Pulmonary artery endothelial cell (primary cell): ENCODE measurements at places on chromosomes 5 and 9.

GRCh38 chr9:33151007-33151557 lies 16.1 kb downstream of the B4GALT1 start:
- DNase-seq = peak; percentile 51

- no peak for DNase-seq
Observed at GRCh38 chr5:76326577-76327302, 76.3 kb upstream of the IQGAP2 start.

- DNase-seq = no peak
Observed at GRCh38 chr9:132007371-132008025, 72.2 kb downstream of the MED27 start.

DNA sequence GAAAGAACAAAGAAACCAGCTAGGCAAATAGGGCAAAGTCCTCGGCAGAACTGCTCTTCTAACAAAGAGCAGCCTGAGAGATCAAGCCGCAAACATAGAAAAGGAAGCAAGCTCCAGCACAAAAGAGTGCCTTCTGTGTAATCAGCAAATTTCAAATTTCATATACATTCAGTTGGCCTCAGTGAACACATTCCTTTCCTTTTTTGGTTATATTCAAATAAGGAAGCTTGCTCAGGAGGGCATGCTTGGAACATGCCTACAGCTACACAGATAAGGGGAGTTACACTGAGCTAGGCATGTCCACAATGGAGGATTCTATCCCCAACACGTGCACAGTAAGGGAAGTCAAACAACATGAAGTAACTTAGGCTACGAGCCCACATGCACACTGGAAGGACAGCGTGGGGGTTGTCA lies 23.4 kb downstream of the IL33 start:
- DNase-seq = no peak

DNA sequence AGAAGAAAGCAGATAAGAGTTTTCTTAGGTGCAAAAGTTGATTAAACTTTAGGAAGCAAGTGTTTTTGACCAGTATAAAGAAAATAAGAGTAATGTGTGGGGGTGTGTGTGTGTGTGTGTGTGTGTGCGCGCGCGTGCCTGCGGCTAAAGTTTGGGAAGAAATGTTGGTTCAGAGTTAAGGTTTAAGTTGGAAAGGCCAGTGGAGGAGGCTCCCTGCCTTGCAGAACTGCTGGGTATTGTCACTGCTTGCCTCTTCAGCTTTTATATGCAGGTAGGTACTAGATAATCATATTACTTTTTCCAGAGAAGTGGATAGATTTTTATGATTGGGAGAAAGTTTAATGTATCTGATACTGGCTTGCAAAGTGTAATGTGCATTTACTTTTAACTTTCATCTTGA lies 2.0 kb downstream of the PIK3R1 start:
- DNase-seq = no peak

DNA sequence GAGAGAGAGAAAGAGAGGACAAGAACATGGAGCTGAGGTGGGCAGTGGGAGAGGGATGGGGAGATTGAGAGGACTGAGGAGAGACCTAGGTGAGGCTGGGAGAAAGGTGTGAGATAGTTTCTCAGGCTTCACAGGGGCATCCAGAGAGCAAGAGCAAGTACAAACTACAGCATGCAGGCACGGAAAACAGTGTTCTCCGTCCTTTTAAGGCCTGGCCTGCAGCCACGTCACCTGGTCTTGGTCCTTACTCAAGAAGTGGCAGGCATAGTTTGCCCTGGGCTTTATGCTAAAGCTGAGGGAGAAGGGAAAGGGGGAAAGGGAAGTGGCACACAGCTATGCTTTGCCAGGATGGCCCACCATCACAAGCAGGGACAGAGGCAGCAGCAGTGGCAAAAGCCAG lies 65.7 kb downstream of the SIL1 start:
- DNase-seq = no peak

- no peak for DNase-seq
Observed at GRCh38 chr9:90803860-90804593, 2.4 kb downstream of the SYK start.

DNA sequence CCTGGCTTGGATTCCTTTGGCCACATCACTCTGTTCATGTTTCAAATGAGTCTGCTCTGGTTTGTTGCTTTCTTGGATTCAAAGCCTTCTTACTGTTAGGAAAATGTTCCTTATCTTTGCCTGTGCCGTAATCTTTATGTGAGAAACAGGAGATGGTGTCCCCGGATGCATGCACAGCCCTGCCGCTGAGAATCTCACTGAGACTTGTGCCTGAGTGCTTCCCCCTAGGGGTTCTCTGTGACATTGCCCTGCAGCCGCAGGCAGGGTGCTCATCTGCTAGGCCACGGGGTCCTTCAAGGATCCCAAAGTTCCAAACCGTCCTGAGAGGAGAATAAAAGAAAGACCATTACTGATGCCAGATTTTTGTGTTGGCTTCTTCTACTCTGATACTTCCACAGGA lies 81.4 kb upstream of the ANKRD55 start:
- no peak for DNase-seq

DNA sequence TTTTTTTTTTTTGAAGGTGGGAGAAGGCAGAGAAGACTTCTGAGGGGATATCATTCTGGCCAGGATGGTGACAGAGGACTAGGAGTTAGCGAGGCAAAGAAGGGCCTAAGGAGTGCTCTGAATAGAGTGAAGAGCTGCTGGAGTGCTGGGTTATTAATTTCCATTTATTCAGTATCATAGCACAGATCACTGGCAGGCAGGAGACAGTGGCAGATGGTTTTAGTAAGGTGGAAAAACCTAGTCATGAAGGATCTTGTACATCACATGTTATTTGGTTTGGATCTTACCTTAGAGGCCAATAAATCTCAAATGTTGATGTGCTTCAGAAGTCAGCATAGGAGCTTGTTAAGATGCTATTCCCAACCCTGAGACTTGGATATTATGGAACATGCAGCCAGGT lies 165.5 kb downstream of the TTLL11 start:
- no peak for DNase-seq

DNA sequence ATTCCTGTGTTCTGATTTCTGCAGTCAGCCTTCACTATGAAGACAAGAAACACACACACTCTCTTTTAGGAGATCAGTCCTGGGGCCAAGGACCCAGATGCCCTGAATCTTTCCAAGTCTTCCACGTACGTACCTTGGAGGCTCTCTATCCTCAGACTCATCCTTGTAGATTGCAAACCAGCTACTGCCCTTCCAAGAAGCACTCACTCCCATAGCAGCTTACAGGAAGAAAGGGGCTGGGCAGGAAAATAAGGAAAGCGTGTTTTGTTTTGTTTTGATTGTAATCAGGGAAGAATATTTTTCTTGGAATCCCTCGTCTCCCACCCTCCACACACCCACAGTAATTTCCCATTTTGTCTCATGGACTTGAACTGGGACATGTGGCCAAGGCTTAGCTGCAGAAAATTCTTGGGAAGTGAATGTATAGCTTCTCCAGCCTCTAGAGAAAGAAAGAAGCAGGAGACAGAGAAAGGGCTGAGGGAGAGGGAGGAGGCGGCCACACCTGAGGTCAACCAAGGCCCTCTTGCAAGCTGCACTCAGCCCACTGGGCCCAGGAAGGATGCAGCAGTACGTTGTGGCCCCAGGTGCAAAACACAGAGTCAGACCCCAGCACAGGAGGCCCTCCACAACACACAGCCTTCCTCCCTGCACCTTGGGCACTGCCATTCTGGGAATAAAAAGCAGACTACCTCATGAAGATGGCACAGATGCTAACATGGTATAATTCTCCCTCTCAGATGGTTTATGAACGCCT lies 29.9 kb downstream of the IRX2 start:
- DNase-seq = no peak

DNA sequence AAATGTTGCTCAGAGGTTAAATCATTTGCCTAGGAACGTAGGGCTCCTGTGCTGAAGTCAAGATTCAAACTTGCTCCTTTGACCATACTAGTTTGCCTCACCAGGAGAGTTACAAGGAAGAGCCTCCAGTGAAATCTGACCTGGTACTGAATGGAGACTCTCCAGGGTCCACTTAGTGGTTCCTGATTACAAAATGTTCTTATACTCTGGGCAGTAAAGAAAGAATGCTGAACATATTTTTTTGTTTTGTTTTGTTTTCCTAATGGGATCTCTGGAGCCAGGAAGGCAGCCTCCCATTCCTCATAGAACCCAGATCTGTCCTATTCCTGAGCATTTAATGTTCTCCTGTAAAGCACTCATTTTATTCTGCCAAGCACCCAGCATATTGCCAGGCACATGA lies 256.5 kb upstream of the CLINT1 start:
- DNase-seq = no peak

GRCh38 chr5:10601246-10602030 lies 37.6 kb downstream of the ANKRD33B start:
- peak; percentile 82 for DNase-seq

- no peak for DNase-seq
Observed at GRCh38 chr9:91166796-91167366, 194.8 kb downstream of the AUH start.

- no peak for DNase-seq
Observed at GRCh38 chr5:58505971-58506640, 14.9 kb downstream of the GAPT start.

GRCh38 chr9:112334432-112334841 lies 1.0 kb upstream of the PTBP3 start:
- no peak for DNase-seq

GRCh38 chr9:5514617-5515260 lies 4.4 kb downstream of the PDCD1LG2 start:
- no peak for DNase-seq

- DNase-seq = no peak
Observed at GRCh38 chr5:78367318-78367991, 7.0 kb downstream of the SCAMP1 start.

- no peak for DNase-seq
Observed at GRCh38 chr5:74877624-74878304, 11.6 kb upstream of the FAM169A start.

- no peak for DNase-seq
Observed at GRCh38 chr9:126205845-126206498, 120.7 kb upstream of the MVB12B start.

DNA sequence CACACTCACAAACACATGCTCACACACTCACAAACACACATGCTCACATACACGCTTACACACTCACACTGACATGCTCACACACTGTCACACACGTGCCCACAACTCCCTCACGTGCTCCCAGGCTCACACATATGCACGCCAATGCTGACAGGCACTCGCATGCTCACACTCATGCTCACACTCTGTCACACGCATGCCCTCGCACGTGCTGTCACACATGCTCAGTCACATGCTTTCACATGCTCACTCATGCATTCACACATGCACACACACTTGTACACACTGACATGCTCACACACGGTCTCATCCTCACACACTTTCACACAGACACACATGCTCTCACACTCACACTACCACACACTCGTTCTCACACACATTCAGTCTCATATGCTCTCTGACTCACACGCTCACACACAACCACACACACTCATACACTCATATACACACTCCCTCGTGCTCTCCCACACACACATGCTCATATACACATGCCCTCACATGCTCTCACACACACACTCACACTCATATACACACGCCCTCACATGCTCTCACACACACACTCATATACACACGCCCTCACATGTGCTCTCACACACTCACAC lies 10.3 kb downstream of the CCDC187 start:
- no peak for DNase-seq

DNA sequence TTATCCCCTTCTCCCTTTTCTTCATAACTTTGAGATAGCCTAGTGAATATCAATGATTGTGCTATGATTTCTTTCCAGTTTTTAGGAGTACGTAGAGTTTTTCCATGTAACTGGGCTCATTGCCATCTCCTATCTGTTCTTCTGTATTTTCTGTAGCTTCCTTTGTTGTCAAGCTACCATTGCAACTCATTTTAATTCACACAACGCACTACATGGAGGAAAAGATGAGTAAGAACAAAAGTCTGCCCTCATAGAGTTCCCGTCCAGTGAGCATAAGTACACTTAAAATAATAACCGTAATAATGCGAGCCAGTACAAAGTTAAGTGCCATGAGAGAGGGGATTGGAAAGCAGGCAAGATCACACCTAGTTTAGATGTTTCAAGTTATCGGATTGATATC lies 177.7 kb downstream of the PAM start:
- DNase-seq = no peak

- peak; percentile 86 for DNase-seq
Observed at GRCh38 chr5:100595152-100595811, 60.1 kb downstream of the FAM174A start.

GRCh38 chr9:17319864-17320263 lies 185.0 kb downstream of the CNTLN start:
- no peak for DNase-seq

DNA sequence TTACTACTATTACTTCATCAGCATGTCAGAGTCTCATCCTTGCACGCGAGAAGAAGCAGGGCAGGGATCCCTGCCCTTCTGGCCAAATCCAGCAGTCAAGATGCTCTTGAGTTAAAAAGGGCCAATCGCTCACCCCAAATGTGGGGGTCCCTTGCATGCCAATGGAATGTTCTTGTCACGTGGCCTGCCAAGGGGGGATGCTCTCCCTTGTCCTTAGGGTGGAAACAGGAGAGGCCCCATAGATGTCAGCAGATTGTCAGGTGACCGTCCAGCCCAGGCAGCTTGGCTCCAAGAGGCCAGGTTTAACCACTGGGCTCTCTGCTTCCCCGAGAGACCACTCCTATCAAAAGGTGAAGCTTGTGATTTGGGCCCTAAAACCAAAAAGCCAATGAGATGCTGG lies 25.3 kb upstream of the DUSP1 start:
- DNase-seq = no peak

DNA sequence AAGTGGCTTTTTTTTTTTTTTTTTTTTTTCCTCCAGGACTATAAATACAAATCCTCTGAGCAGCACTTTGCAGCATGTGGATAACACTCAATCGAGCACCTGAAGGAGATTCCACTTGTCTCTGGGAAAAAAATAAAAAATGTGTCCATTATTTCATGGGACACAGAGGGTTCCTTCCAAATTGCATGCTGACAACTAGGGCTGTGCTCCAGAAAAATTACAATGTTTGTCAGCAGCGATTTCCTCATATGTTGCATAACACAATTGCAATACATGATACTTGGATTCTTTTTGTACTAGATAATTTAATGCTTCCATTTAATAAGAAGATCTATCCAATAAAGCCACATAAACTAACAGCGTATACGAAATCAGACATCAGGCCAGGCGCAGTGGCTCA lies 84.4 kb downstream of the CDH18 start:
- DNase-seq = no peak

- no peak for DNase-seq
Observed at GRCh38 chr5:116301110-116301509, 216.3 kb downstream of the COMMD10 start.
